Skeletal muscle cell (primary cell): ENCODE measurements at places on chromosomes 5 and 9.

GRCh38 chr5:69527128-69527770 lies 32.7 kb upstream of the GTF2H2C start:
- DNase-seq: no peak

- DNase-seq: no peak
These were observed 299.2 kb downstream of the ELAVL2 start for GRCh38 chr9:23526806-23527205.

DNA sequence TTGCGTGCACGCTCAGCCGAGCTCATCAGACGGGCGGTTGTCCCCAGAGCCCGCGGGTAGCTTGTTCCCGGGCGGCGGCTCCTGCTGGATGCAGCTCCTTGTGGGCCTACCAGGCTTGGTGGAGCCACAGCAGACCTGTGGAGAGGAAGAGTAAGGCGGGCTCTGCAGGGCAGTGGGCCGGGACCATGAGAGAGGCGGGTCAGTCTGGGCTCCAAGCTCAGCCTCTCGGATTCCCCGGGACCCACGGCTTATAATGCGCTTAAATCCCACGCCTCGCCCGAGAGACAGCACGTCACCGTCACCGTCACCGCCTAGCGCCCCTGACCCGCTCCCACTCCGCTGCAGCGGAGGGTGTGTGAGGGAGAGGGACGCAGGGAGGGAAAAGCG lies 1.9 kb upstream of the ANKRD18A start:
- no peak for DNase-seq

DNA sequence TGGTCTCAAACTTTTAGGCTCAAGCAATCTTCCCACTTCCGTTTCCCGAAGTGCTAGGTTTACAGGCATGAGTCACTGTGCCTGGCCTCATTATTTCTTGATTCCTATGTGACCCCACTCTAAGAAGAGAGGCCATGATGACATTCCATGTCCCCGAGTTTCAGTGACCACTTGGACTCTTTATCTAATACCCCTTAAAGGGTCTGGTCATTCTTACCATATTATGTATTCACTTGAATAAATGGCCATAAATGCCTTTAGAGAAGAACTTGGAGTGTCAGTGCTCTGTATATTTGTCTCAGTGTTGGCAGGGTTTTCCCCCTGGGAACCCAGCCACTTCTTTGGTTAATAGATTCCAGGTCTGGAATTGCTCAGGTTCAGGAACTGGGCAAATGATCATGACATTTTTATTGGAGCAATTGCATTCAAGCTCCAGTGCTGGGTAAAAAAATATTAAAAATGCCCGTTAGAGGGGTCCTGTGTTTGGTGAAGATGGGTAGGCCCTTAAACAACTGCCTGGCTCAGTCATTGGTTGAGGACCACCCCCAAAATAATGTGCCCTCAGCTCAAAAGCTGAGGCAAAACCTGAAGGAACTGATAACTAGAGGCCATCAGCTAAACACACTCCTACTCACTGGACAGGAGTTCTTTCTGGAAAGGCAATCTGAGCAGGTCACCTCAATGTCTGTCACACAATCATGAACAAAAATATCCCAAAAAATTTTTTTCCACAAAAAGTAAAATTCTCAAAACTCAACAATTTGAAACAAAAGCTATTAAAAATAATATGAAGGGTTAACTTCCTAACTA lies 186.6 kb upstream of the ZNF608 start:
- no peak for DNase-seq

- peak; percentile 72 for DNase-seq
These were observed 54.7 kb downstream of the DPYSL3 start for GRCh38 chr5:147454996-147455677.

- no peak for DNase-seq
These were observed 1.5 kb upstream of the OR1N2 start for GRCh38 chr9:122551371-122551770.

GRCh38 chr5:177557041-177557647 lies 2.8 kb upstream of the FAM193B start:
- DNase-seq: no peak

DNA sequence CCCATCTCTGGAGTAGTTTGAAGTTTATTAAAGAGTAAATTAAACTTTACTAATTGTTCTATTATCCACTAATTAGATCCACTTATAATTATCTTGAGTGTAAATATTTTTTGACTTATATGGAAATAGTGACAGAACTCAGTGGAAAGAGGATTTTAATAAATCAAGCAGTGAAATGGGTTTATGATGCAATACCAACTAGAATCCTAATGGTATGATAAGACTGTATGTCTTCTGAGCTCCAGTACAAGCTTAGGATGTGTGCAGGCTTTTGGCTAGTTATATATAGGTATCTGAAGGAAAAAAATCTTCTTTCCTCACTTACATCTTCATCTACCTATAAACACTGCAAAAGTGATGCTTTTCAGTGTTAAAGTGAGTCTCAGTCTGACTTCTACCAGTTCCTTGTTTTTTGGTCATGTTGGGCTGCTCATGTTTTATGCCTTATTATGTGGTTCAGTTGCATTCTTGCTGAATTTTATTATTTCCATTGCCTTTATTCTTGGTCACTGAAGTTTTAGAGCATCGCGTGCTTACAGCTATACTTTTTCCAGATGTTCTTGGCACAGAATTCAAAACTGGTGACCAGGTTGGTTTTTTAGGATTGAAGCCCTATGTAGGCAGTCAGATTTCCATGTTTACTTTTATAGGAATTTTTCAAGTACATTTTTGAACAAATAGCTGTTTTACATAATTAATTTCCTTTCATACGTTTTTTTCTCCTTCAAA lies 30.5 kb downstream of the XRCC4 start:
- no peak for DNase-seq

- no peak for DNase-seq
These were observed 482.9 kb downstream of the TMEM38B start for GRCh38 chr9:106177216-106177615.

DNA sequence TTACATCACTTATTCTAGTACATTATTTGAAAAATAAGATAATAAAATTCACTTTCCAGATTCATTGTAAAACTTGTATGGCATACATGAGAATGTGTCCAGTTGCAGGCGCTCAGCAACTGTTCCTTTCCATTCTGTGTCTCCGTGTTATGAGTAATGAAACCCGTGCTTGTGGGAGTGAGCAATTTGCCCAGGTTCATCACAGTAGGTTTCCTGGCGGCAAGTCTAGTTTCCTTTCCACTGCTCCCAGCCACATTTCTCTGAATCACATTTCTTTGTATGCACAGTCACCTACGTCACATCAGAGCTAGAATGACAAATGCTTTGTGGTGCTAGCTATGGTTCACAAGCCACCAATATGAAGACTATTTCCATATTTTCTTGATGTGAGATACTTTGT lies 39.9 kb downstream of the MOCS2 start:
- peak; percentile 51 for DNase-seq

DNA sequence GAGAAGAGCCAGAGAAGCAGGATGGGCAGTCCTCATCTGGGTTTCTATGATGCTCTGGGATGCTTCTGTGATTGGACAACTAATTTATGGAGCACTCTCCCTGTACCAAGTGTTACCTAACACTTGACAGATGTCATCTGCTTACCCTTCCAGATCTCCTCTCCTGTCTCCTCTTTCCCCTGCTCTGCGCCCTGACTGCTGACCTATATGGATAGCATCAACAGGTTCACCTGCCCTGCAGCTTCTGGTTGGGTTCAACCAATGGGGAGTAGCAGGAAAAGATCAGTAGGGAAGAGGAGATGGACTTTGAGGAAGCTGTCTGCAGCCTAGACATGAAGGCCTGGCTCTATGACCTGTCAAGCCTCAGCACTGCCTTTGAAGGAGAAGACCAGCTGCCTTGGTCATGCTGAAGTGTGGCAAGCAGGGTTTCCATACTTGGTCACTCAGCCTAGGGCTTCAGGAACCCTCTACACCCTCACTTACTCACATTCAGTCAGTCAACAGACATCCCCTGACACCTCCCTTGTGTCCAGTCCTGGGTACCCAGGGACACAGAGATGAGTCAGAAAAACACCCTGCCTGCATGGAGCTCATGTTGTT lies 11.3 kb upstream of the P4HA2 start:
- no peak for DNase-seq

DNA sequence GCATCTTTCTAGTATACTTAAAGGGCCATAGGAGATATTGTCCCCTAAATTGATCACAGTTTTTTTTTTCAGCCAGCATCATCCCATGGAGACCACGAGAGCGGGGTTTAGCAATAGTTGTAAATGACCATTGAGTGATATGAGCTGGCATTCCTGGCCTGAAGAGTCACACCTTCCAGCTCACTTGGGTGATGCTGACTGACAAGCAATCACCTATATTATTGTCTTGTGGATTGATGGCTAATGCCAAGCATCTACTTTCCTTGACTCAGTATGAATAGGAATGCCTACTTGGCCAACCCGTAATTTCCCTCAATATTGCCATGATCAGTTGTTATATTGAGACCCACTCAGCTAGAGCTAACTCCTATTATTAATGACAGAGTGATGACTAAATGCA lies 70.5 kb downstream of the ADAMTSL1 start:
- DNase-seq: no peak

GRCh38 chr5:52692039-52692438 lies 95.7 kb upstream of the ITGA1 start:
- DNase-seq: no peak

- no peak for DNase-seq
These were observed 216.4 kb upstream of the MAP3K1 start for GRCh38 chr5:56598941-56599340.

GRCh38 chr9:79221084-79221483 lies 350.7 kb upstream of the TLE4 start:
- peak; percentile 83 for DNase-seq

GRCh38 chr5:155926031-155926430 lies 400.9 kb upstream of the SGCD start:
- no peak for DNase-seq

DNA sequence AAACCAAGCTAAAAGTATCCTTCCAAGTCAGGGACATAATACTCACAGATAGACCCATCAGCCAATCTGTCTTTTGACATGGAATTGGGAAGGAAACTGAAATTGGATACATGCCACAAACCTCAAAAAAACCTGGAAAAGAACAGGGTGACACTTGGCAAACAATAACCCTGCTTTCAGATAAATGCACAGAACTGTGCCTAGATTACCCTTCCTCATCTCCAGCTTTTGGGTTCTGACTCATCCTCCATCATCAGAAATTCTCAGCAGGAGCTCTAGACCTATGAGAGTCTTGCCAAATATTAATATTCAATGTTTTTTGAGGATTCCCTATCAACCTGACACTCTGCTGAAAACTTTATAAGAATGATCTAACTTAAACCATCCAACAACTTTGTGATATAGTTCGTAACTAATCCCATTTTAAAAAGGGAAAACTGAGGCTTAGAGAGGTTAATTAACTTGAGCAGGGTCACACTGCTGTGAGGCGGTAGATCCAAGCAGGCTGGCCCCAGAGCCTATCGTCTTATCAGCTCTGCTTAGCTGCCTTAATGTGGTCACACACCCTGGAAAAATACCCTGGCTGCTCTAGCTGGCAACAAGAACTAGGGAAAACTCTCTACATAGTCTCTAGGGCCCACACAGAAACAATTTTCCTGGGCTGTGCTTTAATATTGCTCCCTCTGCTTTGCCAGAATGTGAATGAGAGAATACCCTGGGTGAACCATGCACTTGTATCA lies 157.0 kb upstream of the TRPC7 start:
- no peak for DNase-seq

DNA sequence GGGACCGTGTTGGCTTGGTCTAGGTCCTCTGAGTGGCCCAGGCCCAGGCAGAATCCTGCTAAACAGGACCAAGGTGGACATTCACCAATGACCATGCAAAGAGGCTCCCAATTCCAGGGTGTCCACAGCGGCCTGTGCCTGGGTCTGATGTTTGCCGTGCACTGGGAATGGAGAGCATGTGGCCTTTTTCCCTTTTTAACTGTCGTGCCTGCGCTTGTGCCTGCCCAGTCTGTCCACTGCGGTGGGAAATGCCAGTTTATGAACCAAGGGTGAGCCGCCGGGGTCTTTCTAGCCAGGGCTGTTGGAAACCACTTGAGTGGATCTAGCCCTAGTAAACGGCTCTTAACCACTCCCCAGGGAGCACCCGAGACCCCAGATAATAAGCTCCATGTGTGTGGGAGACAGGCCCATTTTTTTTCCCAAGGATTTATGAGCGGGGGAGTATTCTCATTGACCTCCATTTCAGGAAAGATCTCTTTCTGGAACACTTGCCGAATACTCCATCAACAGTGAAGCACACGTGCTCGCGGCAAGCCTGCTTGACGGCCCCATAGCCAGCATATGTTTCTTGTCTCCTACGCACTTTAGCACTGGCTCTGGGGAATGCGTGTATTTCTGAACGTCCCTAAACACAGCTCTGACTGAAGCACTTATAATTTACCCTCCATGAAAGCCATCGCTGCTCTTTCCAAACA lies 93.2 kb upstream of the PHYKPL start:
- DNase-seq: no peak

DNA sequence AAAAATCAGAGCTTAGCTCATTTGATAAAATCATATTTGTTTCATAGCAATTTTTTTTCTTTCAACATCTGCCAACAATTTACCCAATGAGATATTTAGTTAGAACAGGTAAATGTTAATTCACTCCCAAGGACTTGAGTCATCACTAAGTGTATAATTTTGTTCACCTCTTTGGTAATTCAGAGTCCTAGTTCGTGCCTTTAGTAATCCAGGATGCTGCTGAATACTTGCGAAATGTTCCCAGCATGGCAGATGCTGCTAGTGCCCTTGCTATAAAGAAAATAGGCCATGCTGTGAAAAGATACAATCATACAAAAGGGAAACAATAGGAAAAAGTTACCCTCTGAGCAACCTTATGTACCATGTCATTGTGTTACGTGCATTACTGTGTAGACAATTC lies 210.5 kb downstream of the CSNK1G3 start:
- no peak for DNase-seq
